ENCODE measurements at places on chromosomes 7 and 10.

DNA sequence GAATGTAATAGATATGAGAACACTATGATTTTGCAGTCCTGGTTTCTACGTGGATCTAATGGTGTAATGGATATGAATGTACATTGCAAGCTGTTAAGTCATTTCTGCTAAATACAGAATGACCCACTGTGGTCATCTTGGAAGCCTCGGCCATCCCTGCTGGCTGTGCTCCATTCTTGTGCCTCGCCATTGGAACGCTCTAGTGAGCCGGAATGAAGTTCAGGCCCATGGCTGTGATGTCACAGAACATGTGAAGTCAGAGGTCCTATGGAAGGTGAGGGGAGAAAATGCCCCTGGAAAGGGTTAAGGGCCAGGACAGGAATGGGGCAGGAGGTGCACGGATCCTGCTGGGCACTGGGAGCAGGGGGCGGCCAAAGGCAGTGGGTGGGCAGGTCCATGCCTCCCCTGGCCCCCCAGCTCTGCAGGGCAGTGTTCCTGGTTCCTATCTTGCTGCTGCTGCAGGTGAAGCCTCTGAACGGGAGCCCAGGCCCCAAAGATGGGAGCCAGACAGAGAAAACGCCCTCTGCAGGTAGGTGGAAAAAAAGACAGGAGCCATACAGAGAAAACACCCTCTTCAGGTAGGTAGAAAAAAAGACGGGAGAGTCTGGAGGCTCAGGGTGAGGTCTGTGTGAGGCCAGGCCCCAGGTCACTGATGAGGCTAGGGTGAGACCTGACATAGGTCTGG, at the start of gene LLCFC1:
Gene LLCFC1, plus strand, starts transcription at position 259 of the 685 bp plus-strand sequence. Its CDS starts 138 bp downstream, at position 397.
- DNase-seq: no peak

DNA sequence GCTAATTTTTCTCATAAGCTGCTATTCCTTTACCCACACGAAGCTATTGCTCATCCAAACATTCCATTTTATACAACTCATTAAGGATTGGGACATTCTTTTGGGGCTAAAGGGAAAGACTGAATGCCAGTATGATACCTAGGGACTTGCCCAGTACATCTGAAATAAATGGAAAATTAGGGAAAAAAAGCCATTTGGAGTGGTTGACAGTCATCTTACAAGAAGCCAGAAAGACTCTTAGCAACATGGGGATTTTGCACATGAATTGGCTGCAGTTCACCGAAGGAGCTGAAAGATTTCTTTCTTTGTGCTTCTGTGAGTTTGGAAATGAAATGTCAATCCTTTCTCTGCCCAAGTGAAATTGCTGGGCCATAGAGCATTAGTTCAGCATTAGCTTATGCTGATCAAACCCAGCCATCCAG, 43.3 kb upstream of the MTURN start:
- DNase-seq: no peak

DNA sequence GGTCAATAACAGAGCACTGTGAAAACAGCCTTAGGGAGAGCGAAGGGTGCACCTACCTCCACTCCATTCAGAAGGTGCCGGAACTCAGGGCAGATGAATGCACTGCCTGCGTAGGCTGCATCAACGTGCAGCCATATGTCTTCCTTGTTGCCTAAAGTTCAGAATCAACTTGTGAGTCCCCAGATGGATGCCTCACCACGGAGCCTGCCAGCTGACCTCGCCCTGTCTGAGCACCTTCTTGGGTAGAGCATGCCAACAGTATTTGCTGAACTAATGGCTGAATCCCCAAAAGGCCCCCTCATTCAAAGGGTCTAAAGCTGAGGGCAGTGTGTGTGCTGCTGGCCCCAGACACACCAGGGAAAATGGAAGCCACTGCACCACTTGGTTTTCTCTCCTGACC, 48.9 kb upstream of the FIGNL1 start:
- no peak for DNase-seq

GRCh38 chr7:1946025-1946772, 276.1 kb downstream of the ELFN1 start:
- no peak for DNase-seq

GRCh38 chr7:4026941-4027486, 655.1 kb upstream of the FOXK1 start:
- DNase-seq: no peak

DNA sequence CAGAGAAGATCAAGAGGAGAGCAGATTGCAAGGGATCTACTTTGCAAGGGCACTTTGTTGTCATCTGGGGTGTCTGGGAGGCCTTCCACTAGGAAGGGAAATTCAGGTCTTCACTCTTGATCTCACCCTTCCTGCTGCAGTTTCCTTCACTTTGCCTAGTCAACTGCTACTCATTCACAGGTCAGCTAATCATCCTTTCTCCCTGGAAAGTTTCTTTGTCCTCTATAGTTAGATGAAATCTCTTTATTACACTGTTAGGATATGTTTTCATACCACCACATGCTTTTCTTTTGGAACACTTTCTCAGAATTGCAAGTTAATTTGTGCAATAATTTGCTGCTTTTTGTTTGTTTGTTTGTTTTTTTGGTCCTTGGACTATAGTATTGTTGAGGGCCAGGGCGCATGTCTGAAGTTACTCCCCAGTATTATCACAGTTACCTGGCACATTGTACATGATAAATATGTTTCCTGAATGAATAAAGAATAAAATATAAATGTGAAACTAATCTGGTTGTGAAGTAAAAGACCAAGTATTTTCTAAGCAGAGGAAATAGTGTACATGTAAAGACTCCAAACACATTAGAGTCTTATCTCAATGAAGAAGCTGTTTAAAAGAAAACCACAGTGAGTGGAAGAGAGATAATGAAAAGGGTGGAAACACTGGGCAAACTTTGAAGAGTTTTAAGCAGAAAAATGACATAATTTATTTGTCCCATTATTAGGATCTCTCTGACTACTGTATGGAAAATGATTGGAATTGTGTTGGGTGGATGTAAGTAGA, 139.9 kb upstream of the DGKB start:
- no peak for DNase-seq

DNA sequence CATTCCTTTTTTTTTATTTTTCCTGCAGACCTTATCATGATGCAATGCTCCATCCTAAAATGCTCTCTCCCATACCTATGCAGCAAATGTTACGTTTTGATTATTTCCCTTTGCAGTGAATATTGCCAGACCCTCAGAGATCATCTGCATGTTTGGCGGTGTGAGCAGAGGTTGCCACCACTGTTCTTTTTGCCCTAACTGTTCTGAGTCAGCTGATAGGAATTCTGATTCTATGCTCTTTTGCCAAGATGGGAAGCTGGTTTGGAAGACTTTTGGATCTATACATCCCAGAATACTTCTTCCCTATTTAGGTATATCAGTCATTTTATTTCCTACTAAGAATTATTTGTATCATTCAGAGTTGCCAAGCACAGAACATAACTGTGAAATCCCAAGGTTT, 130.5 kb downstream of the KLF6 start:
- no peak for DNase-seq

- no peak for DNase-seq
Measured at GRCh38 chr7:151819866-151820265, 57.0 kb downstream of the PRKAG2 start.

GRCh38 chr10:78933828-78934531, 134.8 kb upstream of the ZMIZ1 start:
- DNase-seq: no peak

GRCh38 chr10:121355161-121355560, 243.1 kb downstream of the FGFR2 start:
- no peak for DNase-seq

- DNase-seq: no peak
Measured at GRCh38 chr7:342681-343216, 52.8 kb downstream of the FOXL3 start.
